ENCODE measurements at places on chromosomes 2 and 18.
A peak's percentile ranks its signal among the peaks of the same experiment; 100 is the strongest.

GRCh38 chr2:146265656-146266055 lies 1579.2 kb upstream of the ACVR2A start:
- DNase-seq, result no peak

GRCh38 chr18:40109252-40110049 lies 1845.6 kb upstream of the PIK3C3 start:
- DNase-seq, result no peak

DNA sequence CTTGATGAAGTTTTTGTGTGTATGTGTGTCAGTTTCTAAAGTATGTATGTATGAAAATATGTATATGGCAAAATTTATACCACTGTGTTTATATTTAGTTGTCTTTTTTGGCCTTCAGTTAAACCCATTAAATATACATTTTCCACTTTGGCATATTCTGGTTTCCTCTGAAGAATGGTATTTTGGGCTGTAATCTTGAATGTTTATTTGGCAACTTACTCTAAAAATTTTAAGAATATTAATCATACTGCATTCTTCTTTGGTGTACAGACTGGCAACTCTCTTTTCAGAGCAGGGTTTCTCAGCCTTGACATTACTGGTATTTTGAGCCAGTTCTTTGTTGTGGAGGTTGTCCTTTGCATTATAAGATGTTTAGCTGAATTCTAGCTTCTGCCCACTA lies 27.9 kb upstream of the CCBE1 start:
- DNase-seq, result no peak

DNA sequence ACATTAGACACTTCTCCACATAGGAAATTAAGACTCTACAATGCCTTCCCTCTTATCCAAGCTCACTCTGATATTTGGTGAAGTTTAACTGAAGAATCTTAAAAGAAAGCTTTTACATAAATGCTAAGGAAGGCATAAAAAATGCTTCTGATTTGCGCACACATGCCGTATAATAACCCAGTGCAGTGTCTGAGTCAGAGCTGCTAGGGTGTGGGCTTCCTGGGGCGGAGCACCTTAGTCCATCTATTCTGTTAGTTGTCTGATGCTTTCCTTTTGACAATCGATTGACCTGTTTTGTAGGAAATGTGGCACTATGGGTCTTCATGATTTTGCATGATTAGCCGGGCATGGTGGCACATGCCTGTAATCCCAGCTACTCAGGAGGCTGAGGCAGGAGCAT lies 231.5 kb downstream of the AFF3 start:
- no peak for DNase-seq

GRCh38 chr2:190626641-190627210 lies 22.2 kb upstream of the NAB1 start:
- DNase-seq, result no peak

DNA sequence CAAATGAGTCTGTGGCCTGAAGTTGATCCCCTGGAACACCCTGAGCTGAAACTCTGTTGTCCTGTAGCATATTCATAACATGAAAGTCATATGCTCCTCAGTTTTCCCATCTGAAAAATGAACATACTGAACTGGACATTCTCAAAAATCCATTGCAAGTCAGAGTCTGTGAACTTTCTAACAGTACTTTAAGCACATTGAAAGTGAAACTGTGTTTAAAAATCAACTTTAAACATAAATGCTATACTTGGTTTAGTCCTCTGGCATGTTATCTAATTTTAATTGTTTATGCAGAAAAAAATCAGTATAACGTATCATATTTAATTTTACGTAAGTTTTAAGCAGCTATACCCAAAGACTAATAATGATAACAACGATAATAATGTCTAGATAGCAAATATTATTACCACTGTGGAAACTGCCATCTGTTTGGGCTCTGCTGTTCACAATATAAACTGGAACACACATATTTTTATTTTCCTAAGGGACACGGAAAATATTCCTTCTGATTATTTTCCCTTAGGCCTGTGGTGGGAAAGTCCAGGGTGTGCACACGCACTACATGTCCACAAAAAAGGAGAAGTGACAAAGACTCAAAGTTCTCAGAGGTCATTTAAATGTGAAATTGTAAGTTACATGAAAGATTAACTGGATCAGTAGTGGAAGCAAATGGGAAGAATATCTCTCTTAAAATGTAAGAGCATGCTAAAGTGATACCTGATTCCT lies 56.1 kb upstream of the TTN start:
- no peak for DNase-seq

DNA sequence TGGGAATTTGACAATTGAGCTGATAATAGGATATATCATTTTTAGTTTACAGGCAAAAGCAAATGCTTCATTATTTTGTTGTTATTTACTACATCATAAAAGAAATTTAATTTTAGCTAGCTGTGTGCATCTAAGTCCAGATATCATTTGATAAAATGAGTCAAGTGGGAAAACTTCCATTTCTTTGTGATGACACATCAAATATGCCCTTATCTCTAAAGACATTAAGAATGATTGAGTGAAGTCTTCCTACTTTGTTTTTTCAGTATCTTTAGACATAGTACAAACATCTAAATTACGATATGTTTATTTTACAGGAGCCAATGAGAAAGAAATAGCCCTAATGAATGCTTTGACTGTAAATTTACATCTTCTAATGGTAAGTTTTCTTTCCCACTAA lies 77.0 kb downstream of the KYNU start:
- DNase-seq, result no peak

DNA sequence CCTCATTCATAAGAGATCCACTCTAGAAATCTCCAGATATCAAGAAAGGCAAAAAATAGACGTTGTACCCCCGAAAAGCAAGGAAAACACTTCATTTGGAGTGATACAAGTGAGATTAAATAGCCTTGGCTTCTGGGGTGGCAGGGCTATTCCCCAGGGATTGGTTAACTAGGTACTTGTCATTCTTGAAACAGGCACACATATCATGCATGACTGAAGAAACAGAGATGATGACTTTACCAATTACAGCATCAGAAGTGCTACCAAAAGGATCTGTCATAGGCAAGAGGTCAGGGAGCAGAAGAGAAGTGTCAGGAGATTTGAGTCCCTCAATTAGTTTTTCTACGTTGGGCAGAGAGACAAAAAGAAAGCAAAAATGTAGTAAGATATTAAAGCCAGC lies 45.2 kb upstream of the NFU1 start:
- no peak for DNase-seq

DNA sequence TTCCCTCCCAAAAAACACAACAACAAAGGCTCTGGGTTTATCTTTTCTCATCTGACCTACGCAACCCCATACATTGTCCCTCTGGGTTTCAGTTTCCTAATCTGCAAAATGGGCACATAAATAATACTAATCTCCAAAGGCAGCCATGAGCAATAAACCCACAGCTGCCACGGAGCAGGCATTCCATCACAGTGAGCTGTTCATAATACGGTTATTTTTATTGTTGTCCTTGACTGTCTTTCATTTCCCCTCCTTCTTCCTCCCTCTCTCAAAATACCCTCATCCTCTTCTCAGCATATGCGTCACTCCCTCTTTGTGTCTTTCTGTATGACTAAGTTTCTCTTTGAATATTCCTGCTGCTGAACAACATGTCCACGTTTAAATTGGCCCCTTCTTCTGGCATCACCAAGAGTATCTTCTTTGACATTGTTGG lies 129.8 kb upstream of the CAB39 start:
- no peak for DNase-seq

DNA sequence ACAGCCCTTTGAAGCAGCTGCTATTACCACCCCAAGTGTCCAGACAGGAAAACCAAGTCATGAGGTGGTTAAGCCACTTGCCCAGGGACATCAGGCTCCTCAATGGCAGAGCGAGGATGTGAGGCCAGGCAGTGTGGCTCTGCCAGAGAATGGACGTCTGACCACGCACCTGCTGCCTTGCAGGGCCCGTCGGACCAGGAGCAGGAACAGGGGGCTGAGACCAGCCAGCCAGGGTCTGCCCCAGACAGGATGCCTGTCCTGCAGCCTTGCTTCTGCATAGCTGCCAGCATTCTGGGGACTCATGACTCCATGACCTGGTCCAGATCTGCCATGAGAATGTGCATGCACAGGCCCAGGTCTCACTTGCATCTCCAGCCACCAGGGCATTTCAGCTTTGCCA lies 52.0 kb downstream of the BCL2L11 start:
- no peak for DNase-seq

DNA sequence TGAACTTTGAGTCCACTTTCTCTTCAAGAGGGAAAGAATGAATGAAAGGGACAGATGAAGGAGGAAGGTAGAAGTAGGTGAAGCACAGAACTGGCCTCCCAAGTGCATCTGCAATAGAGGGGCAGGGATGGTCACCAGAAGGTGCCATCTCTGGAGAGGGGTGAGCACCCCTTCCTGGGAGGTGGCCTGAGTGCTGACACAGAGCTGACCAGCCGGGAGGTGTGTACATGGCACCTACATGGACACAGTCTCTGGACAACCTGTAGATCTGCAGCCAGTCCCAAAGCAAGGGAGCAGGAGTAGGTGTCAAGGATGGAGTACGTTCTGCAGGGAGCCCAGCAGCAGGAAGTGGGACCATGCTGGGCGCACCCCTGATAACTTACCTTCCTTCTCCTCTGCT lies 83.2 kb downstream of the TFCP2L1 start:
- no peak for DNase-seq

- peak; percentile 30 for DNase-seq
Observed at GRCh38 chr2:28610583-28611201, 114.8 kb downstream of the PLB1 start.

GRCh38 chr2:39665811-39666490 lies at the start of gene TMEM178A:
Gene TMEM178A (plus strand): TSS chr2:39665917. CDS start chr2:39665975, 58 bp downstream.
- DNase-seq, result no peak

DNA sequence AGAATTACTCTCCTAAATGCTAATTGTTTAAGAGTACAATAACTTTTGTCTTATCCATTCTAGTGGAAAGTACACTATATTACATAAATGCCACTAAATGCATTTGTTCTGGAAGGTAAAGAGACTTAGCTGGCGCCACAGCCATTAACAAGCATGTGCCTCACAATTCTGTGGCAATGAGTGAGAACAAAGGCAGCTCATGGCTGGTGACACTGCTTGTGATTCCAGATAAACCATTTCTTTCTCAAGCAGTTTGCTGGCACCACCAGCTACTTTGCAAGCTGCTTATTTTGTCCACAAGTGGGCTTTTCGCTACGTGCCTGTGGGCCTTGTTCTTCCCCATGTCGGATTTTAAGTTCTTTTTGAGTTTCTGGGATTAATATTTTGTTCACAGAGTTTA lies 147.6 kb upstream of the SMAD7 start:
- DNase-seq, result no peak

- DNase-seq, result no peak
Observed at GRCh38 chr2:84126530-84126929, 332.6 kb downstream of the SUCLG1 start.

DNA sequence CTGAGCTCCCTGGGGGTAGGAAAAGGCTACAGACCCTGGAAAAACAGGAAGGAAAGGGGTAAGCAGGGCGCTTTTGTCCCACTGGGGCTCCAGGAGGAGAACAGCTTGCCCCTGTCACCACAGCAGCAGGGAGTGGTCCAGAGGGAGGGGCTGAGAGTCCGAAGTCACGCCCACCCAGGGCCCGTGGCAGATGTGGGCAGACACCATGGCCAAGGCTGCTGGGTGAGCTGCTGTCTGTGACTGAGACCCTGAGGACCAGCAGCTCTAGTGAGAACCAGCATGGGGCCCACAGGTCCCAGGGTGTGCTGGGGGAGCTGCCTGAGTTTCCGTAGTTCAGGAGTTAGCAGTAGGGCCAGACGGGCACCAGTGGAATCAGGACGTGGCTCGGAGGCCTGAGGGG lies 162.0 kb downstream of the SPP2 start:
- DNase-seq, result no peak

DNA sequence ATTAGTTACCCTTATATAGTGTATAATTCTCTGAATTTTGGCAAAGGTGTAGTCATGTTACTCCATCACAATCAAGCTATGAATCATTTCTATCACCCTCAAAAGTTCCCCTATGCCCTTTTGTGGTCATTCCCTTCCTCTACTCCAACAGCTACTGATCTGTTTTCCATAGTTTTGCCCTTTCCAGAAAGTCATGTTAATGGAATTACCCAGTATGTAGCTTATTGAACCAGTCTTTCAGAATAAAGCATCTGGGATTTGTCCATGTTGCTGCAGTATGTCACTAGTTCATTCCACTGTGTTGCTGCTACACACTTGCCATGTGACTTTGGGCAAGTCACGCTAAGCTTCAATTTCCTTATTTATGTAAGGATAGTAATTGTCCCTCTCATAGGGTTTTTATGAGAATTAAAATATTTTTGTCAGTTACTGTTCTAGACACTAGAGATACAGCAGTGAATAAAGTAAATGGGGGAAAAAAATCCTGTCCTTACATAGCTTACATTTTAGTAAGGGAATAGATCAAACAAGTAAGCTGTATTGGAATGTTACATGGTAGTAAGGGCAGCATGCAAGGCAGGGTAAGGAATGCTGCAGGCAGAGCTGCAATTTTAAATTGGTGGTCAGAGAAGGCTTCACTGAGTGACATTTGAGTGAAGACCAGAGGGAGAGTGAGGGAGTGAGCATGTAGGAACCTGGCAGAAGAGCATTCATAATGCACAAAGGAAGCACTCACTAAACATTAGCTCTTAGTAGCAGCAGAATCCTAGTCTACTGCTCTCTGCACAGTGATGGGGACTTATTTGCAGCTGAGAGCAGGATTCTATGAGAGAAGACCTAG lies 80.3 kb upstream of the TSPYL6 start:
- DNase-seq, result no peak

- DNase-seq, result no peak
Observed at GRCh38 chr2:106073678-106074406, 120.3 kb downstream of the UXS1 start.
